ENCODE measurements at places on chromosomes 6 and 20. TPM values are rescaled to one million over a fixed set of nuclear protein-coding genes. Genes with fewer than 3 reads are reported as not detected.

The RMND1 gene
- 20.8 TPM for total RNA-seq

- peak; percentile 40 for DNase-seq
Observed at GRCh38 chr20:1437235-1437904, 29.3 kb downstream of the NSFL1C start.

The PARD6B gene
- total RNA-seq: 1.1 TPM

The PPIL1 gene
- total RNA-seq: 31.6 TPM

The PPP1R3G gene
- 1.8 TPM for total RNA-seq

DNA sequence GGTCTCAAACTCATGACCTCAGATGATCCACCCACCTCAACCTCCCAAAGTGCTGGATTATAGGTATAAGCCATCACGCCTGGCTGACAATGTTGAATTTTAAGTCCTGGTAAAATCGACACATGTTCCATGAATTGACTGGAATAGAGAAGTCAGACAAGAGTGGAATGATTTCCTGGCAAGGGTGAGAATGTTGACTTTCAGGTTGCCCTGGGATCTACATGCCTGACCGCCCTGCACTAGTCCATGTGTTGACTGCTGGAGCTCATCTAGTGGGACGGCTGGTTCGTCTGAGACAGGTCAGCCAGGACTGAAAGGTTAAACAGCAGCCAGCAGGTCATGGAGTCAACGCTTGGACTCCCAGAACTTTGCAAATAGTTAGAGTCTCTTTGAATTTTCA lies 88.8 kb downstream of the SASH1 start:
- no peak for DNase-seq

GRCh38 chr6:144350528-144350880 lies 65.4 kb downstream of the UTRN start:
- DNase-seq: no peak

The VWA7 gene
- total RNA-seq: 0.36 TPM

DNA sequence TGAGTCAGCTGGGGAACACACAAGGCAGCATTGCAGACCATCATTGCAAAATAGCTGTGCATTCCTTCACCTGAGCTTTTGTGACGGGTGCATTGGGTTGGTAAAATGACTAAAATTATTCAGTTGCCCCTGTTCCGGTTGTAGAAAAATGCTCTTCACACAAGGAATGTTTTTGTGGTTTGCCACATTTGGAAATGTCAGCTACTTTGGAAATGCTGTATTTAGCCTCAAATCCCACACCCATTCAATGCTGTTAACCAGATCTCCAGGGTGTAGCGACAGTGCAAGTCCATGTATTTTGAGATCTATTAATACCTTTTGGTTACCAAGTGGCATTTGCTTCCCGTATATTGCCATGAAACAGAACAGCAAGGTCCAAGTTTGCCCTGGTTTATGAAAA lies 201.2 kb downstream of the FOXA2 start:
- no peak for DNase-seq

DNA sequence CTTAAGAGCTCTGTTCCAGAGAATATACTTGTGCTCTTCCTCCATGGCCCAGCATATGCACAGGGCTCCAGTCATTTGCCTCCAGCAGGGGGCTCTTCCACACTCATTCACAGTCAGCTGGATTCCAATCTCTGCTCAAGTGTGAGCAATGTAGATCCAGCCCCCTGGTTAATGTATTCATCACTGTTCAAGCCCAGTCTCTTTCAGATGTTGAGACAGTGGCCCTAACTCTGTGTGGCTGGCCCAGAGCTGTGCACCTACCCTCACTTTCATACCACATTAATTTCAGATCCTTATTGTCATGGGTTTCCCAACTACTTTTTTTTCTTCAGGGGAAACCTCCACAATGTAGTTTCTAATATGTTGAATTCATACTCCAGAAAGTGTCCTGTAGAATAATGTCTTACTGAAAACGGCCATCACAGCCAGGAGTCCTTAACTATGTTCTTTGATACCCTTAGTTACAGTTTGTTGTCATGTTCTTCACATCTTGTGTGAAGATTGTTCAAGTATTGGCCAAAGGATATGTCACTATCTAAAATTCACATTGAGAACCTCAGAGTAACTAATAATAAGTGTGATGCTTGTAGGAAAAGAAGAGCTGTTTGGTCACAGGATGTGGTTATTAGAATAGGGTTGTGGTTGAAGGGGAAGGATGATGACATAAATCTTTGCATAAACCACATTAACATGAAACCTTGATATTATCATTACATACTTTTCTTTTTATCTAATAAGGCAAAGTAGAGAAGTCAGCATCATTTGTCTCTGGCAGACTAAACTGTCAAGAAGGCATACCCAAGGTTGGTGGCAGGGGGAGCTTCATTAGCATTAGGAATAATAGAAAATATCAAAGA lies 14.4 kb upstream of the HLA-DQA1 start:
- DNase-seq: no peak

DNA sequence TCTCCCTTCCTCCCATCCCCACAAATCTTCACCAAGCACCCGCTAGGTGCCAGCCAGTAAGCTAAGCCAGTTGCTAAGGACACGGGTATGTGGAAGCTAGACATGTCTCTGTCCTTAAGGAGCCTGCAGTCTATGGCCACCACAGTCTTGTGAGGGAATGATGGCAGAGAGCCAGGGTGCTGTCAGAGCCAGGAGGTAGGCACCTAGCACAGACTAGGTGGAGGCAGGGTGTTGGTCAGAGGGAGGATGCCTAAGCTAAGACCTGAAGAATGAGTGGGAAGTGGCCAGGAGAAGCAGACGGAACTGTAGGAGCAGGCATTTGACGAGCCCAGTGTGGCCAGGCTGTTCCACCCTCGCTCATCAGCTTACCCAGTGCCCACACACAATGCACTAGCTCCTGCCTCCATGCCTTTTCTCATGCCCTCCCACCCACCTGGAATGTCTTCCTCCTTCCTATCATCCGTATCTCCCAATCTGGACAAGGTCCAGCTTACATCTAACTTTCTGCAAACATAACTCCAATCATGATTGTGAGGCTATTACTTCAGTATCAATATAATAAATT lies 125.6 kb downstream of the FOXC1 start:
- DNase-seq: no peak

GRCh38 chr6:82072751-82073150 lies 174.8 kb downstream of the IBTK start:
- no peak for DNase-seq

The TPX2 gene
- 0.82 TPM for total RNA-seq

DNA sequence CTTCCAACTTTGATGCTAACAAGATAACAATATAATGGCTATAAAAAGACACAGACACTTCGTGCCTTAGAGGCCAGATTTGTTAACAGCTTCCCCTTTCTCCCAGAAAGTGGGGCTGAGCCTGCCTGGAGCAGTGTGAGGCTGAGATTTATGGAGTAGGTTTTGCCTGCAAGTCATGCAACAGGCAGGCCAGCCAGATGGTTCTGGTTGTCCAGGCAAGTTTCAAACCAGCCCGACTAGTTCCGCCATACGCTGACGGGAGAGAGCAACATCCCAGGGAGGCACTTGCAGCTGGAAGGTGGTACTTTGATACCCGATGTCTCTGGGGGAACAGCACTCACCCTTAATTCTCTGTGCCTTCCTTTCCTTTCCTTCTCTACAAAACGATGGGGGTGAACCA lies 81.3 kb upstream of the NAA20 start:
- DNase-seq: no peak

The FLRT3 gene
- total RNA-seq: 22.3 TPM

The MCM8 gene
- total RNA-seq: 2.8 TPM

DNA sequence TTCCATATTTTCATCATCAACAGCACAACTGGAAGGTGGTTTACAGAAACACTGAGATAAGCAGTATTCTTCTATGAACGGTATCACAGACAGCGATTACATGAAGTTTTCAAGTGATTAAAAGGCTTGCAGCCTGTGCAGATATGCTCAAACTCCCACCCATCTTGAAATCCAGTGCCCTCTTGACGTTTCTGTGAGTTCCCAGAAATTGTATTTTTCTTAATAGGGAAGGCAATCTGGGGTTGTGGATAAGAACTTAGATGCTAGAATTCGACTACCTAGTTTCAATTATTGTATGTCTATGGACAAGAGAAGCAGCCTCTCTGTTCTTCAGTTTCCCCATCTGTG lies 290.3 kb downstream of the ZNF217 start:
- no peak for DNase-seq

The ALDH5A1 gene
- 6.1 TPM for total RNA-seq

GRCh38 chr6:27288136-27289044 lies 23.7 kb downstream of the POM121L2 start:
- DNase-seq: no peak

- no peak for DNase-seq
Observed at GRCh38 chr6:63269470-63269869, 50.3 kb downstream of the LGSN start.

DNA sequence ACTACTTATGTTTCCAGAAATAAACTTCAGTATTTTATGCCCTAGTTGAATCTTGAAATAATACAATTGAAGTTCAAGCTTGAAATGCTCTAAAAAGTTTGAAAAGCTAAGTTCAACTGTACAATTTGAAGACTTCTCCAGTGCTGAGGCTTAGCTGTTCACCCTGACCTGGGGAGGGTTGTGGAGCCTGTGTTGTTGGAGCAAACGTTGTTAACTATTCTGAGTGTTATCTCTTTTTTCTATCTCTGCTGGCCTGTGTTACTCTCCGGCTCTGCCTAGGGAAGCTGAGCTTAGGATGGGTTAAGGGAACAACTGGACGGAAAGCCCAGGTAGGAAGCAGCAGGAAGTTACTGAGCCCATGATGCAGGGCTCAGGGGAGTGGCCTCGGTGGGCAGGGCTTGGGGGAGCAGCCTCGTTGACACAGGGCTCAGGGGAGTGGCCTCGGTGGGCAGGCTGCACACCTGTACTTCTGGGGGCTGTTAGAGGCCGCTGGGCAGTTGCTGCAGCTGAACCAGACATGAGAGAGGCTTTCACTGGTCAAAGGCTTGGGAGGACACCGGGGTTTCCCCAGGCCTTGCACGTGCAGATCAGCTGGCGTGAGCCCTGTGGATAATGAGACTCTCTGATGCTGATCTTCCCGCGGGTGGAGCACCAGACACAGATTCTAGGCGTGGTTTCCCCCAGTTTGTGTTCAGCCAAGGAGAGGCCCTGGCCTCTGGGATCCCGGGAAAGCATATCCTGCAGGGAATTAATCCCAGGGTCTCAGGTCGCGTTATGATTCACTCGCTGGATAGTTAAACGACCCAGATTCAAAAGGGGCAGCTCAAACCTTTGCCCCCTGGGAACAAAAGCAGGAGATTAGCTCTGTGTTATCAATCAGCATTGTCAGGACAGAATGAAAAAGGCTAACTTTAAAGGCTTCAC lies 58.9 kb downstream of the ERMARD start:
- DNase-seq: no peak

The PTCHD4 gene
- total RNA-seq: 0.72 TPM

GRCh38 chr6:170092826-170093225 lies 198.1 kb downstream of the DLL1 start:
- DNase-seq: peak; percentile 14

The CCM2L gene
- total RNA-seq: 41.6 TPM

The CD24 gene
- 0.84 TPM for total RNA-seq

DNA sequence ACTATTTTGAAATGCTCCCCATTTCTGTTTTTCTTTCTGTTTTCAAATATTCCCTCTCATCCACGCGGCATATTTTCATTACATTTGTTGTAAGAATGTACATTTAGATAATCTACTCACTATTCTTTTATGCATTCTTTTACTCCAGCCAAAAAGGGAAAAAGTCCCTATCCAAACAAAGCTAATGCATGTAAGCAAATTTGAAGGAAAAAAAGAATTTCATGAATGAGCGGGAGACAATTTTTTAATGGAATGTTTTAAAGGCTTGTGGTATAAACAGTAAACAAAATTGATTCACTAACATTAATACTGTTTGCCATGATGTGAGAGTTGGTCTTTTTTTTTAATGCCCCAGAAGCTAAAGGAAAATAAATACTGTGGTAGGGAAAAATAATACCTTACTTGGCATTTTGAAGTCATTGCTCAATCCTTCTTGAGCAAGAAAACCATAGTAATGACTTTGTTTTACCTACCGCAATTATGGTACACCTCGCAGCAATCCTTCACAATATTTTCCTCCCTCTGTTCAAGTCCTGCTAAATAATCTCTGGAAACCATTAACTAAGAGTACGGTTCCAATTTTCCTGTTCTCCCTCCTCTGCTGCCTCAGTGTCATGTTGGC lies 79.0 kb downstream of the BACH2 start:
- DNase-seq: no peak

The ESR1 gene
- total RNA-seq: 2.3 TPM

GRCh38 chr20:48578397-48579098 lies 249.3 kb downstream of the PREX1 start:
- DNase-seq: no peak

The TBC1D32 gene
- 4.6 TPM for total RNA-seq

GRCh38 chr6:55882718-55883569 lies 7.6 kb upstream of the BMP5 start:
- DNase-seq: no peak

The TRAPPC3L gene
- total RNA-seq: not detected

The ACSS1 gene
- total RNA-seq: 15.9 TPM

DNA sequence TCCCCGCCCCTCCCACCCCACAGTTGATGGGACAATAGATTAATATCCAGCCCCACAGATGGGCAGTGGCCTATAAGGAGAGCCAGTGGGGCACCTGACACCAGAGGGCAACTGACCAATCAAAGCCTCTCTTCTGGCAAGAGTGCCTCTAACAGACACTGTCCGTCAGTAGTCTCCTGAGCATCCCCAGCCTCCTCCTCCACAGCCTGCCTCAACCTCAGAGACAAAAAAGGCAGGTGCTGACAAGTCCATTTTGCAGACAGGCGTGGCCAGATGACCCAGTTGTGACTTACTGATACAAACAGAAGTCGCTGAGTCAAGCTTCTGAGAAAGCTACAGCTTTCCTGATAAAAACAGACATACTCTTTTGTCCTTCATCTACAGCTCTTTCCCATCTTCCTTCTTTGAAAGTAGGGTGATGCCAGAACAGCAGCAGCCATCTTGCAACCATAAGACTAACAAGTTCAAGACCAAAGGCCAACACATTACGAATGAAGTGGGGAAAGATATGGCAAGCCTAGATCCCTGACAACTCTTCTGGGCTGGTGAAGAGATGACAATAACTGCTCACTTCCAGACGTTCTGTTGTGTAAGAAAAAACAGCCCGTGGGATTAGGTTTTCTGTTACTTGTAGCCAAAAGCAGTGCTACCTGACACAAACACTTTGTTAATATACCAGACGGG lies 12.3 kb downstream of the PPIL1 start:
- DNase-seq: no peak

DNA sequence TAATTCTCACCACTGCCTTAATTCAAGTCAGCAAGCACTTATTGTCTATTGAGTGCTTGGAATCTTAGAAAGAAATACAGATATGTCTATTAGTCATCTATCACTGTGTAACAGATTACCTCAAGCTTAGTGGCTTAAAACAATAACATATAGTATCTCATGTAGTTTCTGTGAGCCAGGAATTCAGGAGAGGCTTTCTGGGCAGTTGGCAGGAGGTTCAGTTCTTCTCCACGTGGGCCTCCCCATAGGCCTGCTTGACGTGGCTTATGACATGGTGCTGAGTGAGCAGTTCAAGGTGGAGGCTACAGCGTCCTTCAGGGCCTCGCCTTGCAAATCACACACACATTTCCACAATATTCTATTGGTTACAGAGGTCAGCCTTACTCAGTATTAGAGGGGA lies 69.7 kb downstream of the DTD1 start:
- no peak for DNase-seq

Data from omental fat pad (tissue), 4 donors.